ENCODE measurements at places on chromosomes 7 and 10.

DNA sequence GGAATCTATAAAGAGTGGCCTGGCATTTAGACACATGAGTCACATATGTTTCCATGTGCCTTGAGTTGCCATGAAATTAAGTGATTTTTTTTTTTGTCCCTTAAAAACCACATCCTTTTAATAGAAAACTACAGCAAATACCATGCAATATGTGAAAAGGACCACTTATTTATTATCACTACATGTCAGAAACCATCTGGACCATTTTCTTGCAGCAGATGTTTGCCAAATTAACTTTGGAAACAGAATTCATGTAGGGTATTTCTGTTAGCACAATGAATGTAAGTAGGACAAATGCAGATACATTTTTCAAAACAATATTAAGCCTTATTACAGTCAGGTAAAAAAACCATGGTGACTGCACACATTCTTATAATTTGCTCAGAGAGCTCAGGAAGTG lies 230.6 kb downstream of the REEP3 start:
- H3K36me3 ChIP-seq, result no peaks in the 10 kb centered on the region
- no peaks in the 10 kb centered on the region for H3K27me3 ChIP-seq
- H3K27ac ChIP-seq, result no peak overlapping the region

GRCh38 chr10:72058989-72059842 lies 29.1 kb downstream of the SPOCK2 start:
- H3K4me3 ChIP-seq, result no peak overlapping the region
- no peaks in the 10 kb centered on the region for H3K27me3 ChIP-seq
- H3K4me1 ChIP-seq, result no peaks in the 10 kb centered on the region
- no peak for DNase-seq

DNA sequence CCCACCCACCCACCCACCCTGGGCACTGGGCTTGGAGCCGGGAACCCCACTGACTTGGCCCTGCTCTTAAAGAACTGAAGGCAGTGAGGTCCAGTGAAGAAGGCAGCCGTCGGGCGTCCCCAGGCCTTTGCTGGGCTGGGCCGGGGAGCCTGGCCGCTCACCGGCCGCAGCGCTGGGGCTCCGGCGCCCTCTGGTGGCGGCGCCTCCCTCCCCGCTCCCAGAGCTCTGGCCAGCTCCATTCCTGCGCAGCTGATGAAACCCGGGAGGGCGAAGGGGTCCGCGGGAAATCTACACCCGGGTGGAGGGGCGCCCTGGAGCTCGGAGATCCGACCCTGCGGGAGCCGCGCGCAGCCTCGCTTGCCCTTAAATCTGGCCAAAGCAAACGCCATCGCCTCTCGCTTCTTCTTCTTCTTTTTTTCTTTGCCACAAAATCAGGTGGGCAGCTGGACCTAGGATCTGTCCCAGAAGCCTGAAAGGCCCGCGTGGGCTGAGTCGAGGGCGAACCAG lies 1.7 kb upstream of the CXCL12 start:
- no peaks in the 10 kb centered on the region for H3K36me3 ChIP-seq
- peak overlapping the region; percentile 85 for H3K4me3 ChIP-seq
- H3K4me1 ChIP-seq, result peaks cover 21% of the 10 kb centered on the region
- DNase-seq, result peak; percentile 86

DNA sequence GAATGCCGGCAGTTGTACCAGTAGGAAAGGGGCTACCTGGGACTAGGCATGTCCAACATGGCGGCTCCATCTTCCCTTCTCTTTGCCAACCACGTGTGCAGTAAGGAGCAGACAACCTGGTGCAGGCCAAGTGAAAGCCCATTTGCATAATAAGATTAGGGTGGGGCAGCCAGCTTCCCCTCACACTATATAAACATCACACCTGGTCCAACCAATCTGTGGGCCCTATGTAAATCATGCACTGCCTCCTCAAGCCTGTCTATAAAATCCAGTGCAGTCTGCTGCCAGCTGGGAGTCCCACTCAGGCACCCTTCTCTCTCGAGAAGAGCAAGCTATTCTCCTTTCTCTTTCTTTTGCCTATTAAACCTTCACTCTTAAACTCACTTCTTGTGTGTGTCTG lies 429.3 kb downstream of the CALN1 start:
- no peaks in the 10 kb centered on the region for H3K4me1 ChIP-seq
- no peaks in the 10 kb centered on the region for H3K27me3 ChIP-seq
- no peak for DNase-seq
- no peaks in the 10 kb centered on the region for H3K36me3 ChIP-seq
- H3K27ac ChIP-seq, result no peak overlapping the region
- no peak overlapping the region for H3K4me3 ChIP-seq

DNA sequence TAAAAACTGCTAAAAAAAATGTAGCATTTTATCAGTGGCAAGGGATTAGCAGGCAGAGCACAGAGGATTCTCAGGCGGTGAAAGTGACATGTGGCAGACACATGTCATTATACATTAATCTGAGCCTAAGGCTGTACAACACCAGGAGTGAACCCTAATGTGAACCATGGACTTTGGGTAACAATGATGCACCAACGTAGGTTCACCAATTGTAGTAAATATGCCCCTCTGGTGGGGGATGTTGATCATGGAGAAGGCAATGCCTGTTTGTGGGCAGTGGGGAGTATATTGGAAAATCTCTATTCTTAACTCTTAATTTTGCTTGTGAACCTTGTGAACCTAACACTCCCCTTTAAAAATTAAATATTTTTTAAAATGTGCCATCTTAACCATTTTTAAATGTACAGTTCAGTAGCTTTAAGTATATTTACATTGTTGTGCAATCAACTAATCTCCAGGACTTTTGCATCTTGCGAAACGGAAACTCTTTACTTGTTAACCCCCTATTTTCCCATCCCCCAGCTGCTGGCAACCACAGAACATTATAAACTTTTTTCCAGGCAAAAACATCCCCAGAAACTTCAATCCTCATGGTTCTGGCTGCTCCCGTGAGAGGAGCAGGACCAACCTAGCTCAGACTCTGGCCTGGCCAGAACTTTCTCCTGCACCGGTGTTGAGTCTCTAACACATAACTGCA lies 29.9 kb downstream of the LRRC20 start:
- no peak overlapping the region for H3K27ac ChIP-seq
- DNase-seq, result no peak
- H3K27me3 ChIP-seq, result no peaks in the 10 kb centered on the region

DNA sequence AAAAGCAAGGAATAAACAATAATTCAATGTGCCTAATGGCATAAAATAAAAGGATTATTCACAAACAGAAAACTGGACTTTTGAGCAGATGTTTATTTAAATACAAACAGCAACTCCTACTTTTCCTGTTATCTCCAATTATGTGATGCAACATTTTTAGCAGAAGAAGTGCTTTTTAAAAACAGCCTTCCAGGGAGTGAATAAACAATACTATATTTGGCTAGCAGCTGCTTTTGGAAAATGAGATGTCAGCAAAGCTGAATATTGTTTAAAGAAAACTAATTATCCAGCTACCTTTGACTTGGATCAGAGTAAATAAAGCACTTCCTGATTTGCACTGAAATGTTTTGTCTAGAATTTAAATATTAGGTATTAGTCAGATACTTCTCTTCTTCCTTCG lies 23.2 kb downstream of the CDK1 start:
- no peak overlapping the region for H3K27ac ChIP-seq
- no peaks in the 10 kb centered on the region for H3K36me3 ChIP-seq
- H3K4me3 ChIP-seq, result no peak overlapping the region
- no peak for DNase-seq
- H3K4me1 ChIP-seq, result 0 out of 2 replicates have a peak, but pooled peaks cover 4% of the 10 kb centered on the region

- DNase-seq, result no peak
- no peak overlapping the region for H3K27ac ChIP-seq
- H3K36me3 ChIP-seq, result no peaks in the 10 kb centered on the region
- H3K4me3 ChIP-seq, result no peak overlapping the region
Measured at GRCh38 chr7:45686441-45687184, 112.4 kb downstream of the ADCY1 start.

DNA sequence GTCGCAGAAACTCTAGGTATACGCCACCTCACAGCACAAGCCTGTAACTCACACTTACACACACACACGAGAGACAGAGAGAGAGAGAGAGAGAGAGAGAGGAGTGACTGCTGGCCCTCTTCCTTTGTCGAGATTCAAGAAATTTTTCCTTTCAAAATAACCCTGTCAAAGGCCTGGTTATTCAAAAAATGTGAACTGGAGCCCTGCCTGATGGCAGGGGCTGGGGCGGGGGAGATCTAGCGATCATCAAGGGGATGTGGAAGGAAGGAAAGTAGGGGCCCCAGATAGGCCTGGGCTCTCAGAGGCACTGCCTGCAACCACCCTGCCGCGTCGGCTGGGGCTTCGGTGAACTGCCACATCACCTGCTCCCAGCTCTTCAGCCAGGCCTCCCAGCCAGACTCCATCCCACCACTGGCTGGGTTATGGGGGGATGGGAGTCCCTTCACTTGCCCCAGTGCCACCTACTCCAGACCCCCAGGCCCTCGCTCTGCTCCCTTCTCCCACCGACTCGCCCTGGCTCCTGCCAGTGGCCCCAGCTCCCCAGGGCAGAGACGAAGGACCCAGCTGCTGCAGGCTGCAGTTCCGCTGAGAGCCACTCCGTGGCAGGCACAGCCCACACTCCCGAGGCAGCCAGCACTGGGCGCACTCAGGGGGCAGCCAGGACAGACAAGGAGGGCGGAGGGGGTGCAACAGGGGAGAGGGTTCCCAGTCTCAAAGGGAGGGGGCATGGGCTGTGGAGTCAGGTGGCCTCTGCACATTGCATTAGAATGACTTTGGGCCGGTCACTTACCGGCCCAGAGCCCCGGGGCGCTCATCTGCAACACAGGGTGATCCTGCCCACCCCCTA lies 15.3 kb downstream of the KCNH2 start:
- H3K27me3 ChIP-seq, result peaks cover 18% of the 10 kb centered on the region
- no peak overlapping the region for H3K27ac ChIP-seq
- peaks cover 11% of the 10 kb centered on the region for H3K4me1 ChIP-seq
- no peaks in the 10 kb centered on the region for H3K36me3 ChIP-seq

GRCh38 chr10:5531558-5532306 lies 7.0 kb downstream of the CALML3 start:
- DNase-seq, result no peak
- no peak overlapping the region for H3K4me3 ChIP-seq
- H3K27me3 ChIP-seq, result no peaks in the 10 kb centered on the region
- H3K36me3 ChIP-seq, result no peaks in the 10 kb centered on the region
- no peak overlapping the region for H3K27ac ChIP-seq
- no peaks in the 10 kb centered on the region for H3K4me1 ChIP-seq

DNA sequence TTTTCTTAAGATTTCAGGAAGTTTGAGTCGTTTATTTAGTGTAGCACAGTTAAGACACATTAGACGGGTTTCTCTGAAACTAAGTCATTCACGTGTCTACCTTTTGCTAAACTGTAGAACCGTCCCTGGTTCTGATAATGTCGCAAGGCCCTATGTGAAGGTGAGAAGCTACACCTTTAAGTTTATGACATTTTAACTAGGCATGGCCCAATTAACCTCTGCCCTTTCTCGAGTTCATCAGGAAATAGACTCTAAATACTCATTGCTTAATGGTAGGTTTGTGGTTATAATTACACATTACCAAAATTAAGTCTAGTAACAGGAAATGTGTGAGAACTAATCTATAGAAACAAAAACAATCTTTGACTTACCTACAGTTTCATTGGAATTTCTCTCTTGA lies 126.6 kb upstream of the FZD8 start:
- H3K27ac ChIP-seq, result no peak overlapping the region
- H3K36me3 ChIP-seq, result no peaks in the 10 kb centered on the region
- H3K4me3 ChIP-seq, result no peak overlapping the region
- no peak for DNase-seq
- peaks cover 13% of the 10 kb centered on the region for H3K4me1 ChIP-seq

DNA sequence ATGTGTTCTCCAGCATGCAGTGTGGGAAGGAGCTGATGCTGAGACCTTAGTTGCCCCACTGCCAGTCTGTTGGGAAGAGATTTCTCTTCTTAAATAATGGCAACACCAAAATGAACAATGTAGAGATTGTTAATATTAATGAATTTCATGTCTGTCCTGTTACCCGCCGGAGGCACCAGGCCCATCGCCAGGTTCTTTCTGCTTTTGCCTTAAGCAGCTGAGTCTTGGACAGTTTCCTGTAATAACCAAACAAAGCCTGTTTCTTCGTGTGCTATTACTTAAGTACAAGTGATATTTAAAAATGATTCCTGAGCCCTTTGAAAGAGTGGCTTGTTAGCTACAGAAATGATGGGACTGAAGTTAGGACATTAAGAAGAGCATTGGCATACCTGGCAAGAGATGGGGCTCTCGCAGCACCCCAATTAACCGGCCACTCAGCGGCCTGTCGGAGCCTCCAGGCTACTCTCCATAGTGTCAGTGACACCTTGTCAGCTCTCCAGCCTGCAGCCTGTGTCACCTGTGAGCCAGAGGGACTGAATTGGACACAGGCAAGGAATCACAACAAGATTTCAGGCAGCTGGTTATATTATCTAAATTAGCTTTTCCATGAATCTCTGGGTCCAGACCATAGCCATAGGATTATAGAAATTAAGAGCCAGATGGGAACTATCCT lies 142.0 kb downstream of the CELF2 start:
- H3K4me1 ChIP-seq, result peaks cover 40% of the 10 kb centered on the region
- H3K36me3 ChIP-seq, result no peaks in the 10 kb centered on the region
- no peak overlapping the region for H3K27ac ChIP-seq
- DNase-seq, result no peak
- no peak overlapping the region for H3K4me3 ChIP-seq

DNA sequence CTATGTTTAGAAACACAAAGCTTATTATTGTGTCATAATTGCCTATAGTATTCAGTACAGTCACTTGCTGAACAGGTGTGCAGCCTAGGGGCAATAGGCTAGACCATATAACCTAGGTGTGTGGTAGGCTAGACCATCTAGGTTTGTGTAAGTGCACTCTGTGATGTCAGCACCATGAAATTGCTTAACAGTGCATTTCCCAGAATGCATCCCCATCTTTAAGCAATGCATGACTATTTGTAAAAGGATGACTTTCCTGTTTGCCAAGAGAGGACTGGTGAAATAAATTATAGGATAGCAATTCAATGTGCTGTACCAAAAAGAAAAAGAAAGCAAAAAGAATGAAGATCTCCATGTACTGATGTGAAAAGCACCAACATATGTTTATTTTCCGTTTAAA lies 288.7 kb upstream of the AUTS2 start:
- H3K36me3 ChIP-seq, result no peaks in the 10 kb centered on the region
- no peak for DNase-seq
- no peak overlapping the region for H3K4me3 ChIP-seq
- no peak overlapping the region for H3K27ac ChIP-seq
- no peaks in the 10 kb centered on the region for H3K27me3 ChIP-seq

DNA sequence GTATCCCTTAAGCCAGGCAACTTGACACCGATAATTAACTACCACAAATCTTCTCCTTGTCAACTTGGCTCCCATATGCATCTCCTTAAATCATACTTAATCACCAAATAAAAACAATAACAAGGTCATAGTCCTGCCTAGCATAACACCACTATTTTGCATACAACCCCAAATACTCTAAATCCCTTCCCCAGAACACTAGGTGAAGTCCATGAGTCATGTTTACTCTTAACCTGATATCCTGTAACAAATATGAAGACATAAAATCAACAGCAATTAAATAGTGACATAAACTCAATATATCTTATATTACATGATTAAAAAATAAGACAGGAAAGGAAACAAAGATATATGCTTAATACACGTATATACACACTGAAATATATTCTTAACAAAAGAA lies 362.0 kb downstream of the ETV1 start:
- DNase-seq, result no peak
- H3K4me1 ChIP-seq, result peaks cover 18% of the 10 kb centered on the region
- H3K27me3 ChIP-seq, result no peaks in the 10 kb centered on the region
- H3K4me3 ChIP-seq, result no peak overlapping the region

GRCh38 chr7:143492799-143493739 lies 15.4 kb downstream of the TAS2R41 start:
- DNase-seq, result no peak
- no peaks in the 10 kb centered on the region for H3K27me3 ChIP-seq
- H3K4me3 ChIP-seq, result no peak overlapping the region
- no peaks in the 10 kb centered on the region for H3K36me3 ChIP-seq
